ENCODE measurements at places on chromosomes 1 and 21.

GRCh38 chr1:248861616-248862015 is 2.7 kb upstream of the ZNF692 start:
- no peak for DNase-seq

DNA sequence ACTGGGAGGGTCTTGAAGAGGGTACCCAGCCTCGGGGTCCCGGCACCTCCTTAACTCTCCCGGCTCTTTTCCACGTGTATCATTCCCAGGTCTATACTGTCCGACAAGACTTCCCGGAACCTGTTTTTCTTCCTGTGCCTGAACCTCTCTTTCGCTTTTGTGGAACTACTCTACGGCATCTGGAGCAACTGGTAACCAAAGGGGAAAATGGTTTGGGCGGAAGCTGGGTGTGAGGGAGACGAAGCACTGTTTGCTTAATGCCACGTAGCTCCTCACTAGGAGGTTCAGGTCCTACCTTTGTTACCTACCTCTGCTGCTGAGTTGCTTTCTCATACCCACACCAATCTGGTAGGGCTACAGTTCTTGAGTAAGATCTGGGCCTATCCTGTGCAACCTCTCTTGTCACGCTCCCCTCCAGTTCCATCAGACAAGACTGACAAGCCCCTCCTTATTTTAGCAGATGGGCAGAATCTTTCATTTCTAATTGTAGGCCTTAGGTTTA is 642 bp downstream of the SLC30A7 start:
- DNase-seq = peak; percentile 50

DNA sequence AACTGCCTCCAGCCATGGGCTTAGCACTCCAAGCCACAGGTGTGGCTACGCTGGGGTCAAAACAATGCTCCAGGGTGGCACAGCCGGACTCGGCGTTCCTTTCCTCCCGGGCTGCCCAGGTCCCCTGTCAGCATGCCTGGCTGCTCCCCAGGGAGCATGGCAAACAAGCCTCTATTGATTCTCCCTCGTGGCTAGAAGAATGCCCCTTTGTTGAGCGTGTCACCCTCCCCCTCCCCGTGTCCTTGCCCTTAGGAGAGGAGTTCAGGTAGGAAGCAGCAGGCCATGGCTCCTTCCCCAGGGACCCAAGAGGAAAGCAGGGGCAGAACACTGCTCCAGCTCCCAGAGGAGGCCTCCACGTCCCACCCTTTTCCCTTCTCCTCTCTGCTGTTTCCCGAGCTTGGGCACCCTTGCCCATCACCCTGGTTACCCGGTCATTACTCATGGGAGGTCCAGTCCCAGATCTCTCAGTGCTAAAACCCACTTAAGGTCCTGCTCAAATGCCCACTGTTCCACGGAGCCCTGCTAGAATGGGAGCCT is 57.4 kb upstream of the CITED4 start:
- DNase-seq = no peak

DNA sequence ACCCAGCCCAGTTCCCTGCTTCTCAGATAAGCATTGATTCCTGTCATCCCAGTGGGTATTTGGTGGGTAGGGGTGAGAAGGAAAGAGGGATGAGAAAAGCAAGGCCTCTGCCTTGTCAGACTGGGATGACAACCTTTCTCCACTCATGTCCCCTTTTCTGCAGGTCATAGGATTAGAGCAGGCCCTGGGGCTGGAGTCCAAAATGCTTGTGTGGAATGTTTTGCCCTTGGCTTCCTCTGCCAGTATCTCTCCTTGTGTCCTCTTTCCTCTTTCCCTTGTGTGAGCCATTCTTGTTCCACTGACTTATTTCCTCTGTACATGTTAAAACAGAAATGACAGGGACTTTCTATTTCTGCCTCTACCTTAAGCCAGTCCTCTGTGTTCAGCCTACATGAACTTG is 4.1 kb downstream of the ATP2B4 start:
- peak; percentile 29 for DNase-seq

DNA sequence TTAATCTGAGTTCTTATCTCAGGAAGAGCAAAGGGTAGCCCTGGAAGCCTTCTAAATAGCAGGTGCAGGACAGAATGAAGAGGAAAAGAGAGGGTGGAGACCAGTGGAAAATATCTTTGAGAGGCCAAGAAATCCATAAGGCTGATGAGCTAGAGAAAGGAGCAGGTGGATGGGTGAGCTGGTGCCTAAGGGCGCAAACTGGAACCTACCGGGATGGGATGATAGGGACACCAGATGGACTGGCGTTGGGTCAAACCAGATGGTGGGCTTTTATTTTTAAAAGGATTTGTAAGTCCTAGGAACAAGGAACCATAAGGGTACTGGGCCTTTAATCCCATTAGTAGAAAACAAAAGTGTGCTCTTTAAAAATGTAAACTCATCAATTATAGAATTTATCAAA is 59.7 kb downstream of the RGL1 start:
- no peak for DNase-seq

DNA sequence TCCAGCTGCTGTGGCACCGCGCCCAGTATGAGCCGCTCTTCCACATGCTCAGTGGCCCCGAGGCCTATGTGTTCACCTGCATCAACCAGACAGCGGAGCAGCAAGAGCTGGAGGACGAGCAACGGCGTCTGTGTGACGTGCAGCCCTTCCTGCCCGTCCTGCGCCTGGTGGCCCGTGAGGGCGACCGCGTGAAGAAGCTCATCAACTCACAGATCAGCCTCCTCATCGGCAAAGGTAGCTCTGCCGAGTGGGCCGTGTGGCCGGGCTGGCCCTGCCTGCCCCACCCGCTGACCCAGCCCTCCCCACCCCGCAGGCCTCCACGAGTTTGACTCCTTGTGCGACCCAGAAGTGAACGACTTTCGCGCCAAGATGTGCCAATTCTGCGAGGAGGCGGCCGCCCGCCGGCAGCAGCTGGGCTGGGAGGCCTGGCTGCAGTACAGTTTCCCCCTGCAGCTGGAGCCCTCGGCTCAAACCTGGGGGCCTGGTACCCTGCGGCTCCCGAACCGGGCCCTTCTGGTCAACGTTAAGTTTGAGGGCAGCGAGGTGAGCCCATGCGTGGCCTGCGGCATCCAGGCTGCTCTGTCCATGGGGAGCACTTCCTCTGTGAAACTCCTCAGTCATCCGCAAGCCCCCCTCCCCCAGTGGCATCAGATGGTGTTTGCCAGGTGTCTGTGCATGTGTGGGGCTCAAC is 64.2 kb downstream of the PIK3CD start:
- DNase-seq = no peak

- peak; percentile 62 for DNase-seq
Measured at GRCh38 chr1:100009458-100009857, 39.7 kb downstream of the SLC35A3 start.

DNA sequence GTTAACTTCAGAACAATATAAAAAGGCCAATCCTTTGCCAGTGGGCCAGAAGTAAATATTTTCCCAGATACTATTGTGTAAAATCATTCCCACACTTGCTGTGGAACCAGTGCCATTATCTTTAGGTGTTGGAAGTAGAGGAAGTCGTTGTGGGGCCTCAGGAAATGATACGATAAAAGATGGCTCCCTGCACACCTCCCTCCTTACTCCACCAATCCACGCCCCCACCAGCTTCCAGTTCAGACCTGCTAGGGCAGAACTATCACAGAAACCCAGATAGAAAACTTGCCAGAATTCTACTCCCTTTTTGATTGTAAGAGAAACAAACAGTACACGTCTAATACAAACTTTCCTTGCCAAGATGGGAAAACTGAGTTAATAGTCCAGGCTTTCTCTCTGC is 173.0 kb upstream of the FMN2 start:
- DNase-seq = no peak

- DNase-seq = no peak
Measured at GRCh38 chr1:21289700-21290545, at the start of gene ECE1. TSS of gene ECE1 (minus strand) at chr1:21290463. CDS start at chr1:21290414, 49 bp downstream.

DNA sequence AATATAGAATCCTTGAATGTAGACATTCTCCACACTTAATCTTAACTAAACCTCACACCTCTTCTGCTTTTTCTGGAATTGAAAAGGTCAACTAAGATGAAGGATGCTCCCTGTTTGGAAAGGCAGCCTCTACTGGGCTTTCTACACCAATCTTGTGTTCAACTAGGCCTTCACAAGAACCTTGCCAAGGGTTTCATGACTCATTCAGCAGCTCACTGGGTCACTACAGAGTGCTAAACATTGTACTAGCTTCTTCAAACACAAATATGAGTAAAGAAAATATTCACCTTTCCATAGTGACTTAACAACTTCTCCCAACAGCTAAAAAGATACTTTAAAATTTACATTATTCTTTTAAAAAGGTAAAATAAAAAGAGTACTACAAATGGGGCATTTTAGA is 135.3 kb upstream of the PRMT6 start:
- no peak for DNase-seq

DNA sequence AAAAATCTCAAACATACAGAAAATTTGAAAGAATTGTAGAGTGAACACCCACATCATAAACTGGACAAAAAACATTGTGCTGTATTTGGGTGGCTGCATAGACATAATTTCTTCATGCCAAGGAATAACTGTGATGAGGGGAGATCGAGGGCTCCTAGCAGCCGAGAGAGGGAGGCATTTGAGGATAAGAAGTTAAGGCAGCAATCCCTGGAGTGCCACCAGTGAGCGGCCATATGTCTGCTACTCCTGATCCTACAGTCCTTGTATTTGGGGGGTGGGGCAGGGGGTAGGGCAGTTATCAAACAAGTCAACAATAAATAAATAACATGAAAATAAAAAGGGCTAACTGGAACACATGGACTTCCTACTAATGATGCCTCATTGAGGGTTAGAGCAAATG is 54.5 kb downstream of the ATP5PO start:
- DNase-seq = no peak

DNA sequence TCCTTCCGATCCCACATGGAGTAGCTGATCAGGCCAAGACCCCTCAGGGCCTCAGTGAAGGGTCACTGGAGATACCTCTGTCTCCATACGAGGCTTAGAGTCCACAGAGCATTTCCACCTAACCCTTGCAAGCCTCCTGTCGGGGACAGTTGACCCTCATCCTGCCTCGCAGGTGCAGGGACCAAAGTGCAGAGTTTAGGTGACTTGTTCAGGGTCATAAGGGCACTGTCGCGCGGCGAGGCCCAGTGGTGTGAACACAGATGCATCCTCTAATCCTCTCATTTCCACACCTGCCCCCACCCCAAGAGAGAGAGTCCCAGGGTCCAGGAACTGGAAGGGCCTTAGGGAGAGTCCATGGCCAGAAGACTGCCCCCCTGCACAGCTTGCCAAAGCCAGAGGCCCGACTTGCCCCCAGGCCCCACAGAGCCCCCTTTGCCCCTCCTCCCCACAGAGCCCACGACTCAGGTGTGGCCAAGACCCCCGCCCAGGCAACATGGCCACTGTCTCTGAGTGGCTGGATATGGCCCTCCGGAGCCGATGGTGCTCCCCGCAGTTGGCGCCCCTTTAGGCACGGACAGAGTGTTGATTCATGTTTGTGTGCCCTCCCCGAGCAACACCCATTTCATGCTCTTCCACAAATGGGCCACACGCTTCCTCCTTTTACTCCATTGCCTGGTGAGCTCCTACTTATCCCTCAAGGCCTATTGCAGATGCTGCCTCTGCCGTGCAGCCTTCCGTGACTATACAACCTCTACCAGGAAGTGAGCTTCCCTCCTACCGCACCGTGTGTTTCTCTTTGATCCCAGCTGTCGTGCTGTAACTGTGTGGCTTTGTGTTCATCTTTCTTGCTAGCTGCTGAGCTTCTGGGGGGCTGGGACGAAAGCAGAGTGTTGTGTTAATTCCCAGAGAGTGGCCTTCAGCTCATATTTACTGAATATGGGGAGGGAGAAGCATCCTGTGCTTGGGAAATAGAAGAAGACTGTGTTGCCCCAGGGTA is 1.7 kb downstream of the TRPM2 start:
- DNase-seq = no peak

- DNase-seq = peak; percentile 9
Measured at GRCh38 chr1:182120411-182121258, 59.1 kb upstream of the ZNF648 start.

DNA sequence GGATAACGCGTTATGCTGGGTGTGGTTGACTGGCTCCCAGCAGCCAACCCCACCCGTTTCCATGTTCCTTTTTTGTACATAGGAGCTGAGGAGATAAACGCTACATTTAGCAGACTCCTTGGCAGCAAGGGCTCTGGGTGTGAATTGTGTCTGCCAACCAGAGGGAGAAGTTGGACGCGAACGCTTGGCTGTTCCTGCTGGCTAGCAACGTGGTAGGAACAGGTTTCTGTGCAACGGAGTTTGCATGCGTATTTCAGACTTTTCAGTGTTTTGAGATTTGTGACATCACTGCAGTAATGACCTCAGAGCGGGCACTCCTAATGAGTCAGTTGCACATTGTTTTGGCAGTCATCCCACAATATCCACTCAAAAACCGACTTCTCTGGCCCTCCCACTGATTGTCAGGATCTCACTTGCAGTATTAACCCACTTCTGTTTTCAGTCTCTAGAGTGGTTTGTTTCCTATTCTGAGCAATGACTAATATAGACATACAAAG is 98.7 kb upstream of the RGS1 start:
- DNase-seq = peak; percentile 28

- peak; percentile 55 for DNase-seq
Measured at GRCh38 chr1:1597275-1597930, 2.5 kb downstream of the FNDC10 start.

GRCh38 chr21:28833609-28834008 is 159.1 kb downstream of the LTN1 start:
- no peak for DNase-seq

DNA sequence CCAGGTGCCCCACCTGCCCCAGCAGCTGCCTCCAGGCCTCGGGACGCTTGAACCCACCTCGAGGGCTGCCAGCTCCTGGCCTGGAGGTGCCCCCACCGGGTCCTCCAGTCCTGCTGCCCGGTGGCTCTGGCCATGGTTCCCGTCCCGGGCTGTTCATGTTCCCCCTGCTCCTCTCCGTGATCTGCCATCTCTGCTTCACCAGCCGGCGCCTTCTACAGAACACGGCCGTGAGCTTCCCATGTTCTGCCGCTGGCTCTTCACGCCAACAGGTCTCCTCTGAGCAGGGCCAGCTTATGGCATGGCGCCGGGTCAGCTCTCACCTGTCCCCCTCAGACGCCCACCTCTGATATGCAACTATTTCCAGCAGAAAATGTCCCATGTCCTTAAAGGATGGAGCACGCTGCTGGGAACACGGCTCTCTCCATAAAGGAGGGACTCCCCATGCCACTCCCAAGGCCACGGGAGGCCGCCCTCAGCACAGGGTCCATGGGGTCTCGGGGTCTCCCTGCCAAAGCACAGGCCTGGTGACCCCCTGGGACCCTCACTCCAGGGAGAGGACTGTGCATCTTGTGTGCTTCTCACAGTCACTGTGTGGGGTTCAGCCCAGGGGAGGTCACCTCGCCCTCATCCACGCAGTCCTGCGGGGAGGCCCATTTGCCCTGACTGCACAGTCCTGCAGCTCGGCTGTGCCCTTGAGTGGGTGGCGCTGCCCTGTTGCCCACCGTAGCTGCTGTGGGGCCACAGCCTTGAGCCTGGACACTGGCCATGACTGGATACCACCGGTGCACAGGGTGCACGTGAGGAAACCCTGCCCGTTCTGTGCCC is 36.7 kb downstream of the COL18A1 start:
- DNase-seq = no peak

- no peak for DNase-seq
Measured at GRCh38 chr1:228927421-228927820, 192.1 kb downstream of the RHOU start.

Measured in foreskin fibroblast (primary cell).